Prostate gland (tissue), 2 donors: ENCODE measurements at places on chromosomes 3 and 15. TPM values are rescaled to one million over a fixed set of nuclear protein-coding genes. Genes with fewer than 3 reads are reported as not detected.

GRCh38 chr15:99707473-99708270 is 25.6 kb downstream of the LYSMD4 start:
- no peak for DNase-seq

Gene PIERCE2
- total RNA-seq, result 4.0 TPM

Gene GABRR3
- total RNA-seq, result not detected

GRCh38 chr3:70358978-70359580 is 46.6 kb upstream of the MDFIC2 start:
- no peak for DNase-seq

Gene CIB2
- 23.0 TPM for total RNA-seq

DNA sequence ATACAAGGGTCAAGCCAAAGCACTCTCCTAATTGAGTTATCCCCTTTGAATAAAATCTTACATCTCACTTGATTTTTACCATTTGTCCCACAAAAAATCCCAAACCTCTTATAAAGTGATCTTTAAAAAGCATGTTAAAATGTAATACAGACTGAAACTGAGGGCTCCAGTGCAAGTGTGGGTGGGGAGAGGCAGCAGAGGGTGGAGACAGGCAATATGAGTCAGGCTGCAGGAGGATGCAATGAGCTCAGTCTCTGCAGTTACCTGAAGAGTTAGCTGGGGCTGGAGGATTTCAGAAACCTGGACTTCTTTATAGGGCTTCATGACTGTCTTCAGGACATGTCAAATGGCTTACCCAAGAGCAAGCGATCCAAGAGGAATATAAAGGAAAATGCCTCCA is 14.2 kb upstream of the COLQ start:
- DNase-seq, result no peak

Gene SLC28A2
- 0.51 TPM for total RNA-seq

Gene KBTBD13
- total RNA-seq, result not detected

DNA sequence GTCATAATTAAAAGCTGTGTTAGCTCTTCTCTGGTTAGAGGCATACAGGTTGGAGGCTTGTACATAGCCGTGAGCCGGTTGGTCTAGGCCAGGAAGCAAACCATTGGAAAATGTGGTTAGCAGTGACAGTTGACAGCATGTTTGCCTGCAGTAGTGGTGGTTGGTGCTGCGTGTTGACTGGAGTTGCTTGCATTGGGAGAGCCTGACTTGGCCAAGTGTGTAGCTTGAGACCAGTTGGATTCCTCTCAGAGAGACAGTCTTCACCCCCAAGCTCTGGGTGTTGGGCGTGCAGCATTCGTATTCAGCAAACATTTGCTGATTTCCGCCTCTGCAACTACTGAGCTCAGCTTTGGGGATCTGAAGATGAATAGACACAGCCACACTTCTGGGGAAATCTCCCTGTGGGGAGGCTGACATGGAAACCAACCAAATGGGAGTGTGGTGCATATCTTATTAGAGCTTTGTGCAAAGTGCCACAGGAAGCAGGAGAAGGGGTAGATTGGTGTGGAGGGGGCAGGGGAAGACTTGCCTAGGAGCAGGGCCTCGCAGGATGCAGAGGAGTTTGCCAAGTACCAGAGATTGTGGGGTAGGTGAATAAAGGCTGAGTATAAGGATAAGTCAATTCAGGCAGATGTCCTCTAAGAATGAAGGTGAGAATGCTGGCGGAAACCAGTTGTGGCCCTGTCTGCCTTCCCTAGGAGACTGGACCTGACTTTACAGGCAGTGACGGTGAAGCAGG is 83.5 kb downstream of the IGF1R start:
- DNase-seq, result no peak

DNA sequence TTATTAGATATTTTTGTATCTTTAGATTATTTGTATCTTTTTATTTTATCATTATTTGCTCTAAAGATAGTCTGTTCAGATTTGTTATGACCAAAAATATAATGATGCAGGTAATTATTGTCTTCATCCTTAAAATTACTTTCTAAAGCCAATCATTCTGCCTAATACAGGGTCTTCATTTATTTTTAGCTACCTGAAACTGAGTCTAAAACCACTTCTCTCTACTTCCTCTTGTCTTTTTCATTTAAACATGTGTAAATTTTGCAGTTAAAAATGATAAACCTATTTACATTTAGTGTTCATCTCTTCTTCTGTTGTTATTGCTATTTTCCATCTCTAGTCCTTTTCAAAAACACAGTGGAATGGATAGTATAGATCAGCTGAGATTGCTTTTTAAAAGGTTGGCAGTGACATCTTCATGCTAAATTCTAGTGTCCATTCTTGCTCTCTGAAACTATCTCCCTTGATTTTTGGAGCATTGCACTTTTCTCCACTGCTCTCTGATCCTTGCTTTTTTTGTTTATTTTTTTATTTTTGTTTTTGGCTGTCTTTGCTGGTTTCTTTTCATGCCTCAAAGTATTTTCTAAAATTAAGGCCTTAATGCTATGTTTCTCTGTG is 91.8 kb downstream of the UBE2E2 start:
- no peak for DNase-seq

- no peak for DNase-seq
Measured at GRCh38 chr15:74432271-74432967, 1.3 kb downstream of the SEMA7A start.

DNA sequence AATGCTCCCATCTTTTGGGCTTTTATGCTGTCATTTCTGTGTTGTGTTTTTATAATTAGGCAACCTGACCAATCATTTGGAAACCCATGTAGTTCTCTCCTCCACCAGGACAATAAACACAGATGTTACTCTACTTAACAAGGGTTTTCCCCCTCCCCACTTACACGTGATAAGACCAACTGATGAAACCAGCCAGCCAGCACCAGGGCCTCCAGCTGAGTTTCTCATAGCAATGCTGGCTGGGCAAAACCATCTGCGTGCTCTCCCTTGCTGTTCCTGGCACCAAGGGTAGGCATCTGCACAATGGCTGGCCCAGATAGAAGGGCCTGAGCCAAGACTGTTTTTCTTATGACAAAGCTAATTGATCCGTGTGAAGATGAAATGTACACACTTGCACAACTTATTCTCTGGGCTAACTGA is 310.4 kb downstream of the PLCL2 start:
- no peak for DNase-seq

- no peak for DNase-seq
Measured at GRCh38 chr3:137763594-137763938, 549 bp upstream of the SOX14 start.

DNA sequence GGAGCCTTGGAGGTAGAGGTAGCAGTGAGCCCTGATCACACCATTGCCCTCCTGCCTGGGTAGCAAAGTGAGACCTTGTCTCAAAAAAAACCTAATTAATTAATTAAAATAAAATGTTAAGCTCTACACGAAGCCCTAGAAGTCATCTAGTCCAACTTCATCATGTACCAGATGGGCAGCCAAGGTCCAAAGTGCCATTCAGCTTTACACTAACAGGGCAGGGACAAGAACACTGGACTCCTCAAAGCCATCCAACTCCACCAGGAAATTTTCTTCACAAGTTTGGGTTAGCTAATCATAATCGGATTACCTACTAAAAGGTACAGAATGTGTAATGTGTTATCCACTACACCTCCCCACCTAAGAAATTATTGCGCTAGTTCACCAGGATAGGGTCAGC is 48.8 kb downstream of the WWTR1 start:
- DNase-seq, result no peak

Gene IL17RE
- total RNA-seq, result 28.2 TPM

Gene SERPINI2
- total RNA-seq, result not detected

Gene IL12A
- total RNA-seq, result 1.3 TPM

Gene ZCWPW2
- 1.7 TPM for total RNA-seq

GRCh38 chr15:64046421-64047153 is at the start of gene DAPK2:
DAPK2 (minus strand) TSS chr15:64046485; CDS start chr15:64040261, 6,224 bp downstream.
- DNase-seq, result peak; percentile 51

- DNase-seq, result no peak
Measured at GRCh38 chr3:111910806-111911205, 51.7 kb downstream of the PHLDB2 start.

DNA sequence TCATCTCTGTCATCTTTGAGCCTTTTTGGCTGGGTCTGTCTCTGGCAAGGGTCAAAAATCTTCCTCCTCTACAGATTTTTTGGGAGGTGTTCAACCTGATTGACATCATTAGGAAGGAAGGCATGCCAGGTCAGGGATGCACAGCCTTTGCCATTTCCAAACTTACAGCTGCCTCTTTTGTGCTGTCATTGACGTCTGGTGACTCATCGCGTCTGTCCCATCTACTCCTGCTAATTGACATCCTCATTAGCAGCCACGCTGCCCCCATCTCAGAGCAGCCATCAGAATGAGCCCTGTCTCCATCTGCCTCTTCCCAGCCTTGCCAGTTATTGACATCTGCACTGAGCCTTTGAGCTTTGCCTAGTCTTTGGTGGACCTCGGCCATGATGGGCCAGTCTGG is 53.0 kb downstream of the PDIA5 start:
- DNase-seq, result no peak

GRCh38 chr3:132561003-132561402 is 36.1 kb upstream of the ACKR4 start:
- DNase-seq, result no peak

DNA sequence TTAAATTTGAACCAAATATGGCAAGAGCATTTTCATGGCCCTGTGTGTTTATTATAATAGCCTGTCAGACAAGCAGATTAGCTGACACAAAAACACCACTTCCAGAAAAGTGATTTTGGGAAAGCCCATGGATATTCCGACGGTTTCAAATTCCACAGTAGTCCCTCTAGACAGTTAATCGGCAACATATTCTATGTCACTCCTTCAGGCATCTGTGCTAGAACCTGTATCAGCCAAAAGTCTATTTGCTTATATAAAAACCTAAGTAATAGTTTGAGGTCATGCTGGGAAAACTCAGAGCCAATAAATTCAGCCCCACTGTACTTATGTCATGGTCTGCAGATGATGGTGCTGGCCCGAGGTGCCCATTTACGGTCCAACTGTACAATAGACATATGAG is 110.2 kb upstream of the ARHGEF26 start:
- no peak for DNase-seq

DNA sequence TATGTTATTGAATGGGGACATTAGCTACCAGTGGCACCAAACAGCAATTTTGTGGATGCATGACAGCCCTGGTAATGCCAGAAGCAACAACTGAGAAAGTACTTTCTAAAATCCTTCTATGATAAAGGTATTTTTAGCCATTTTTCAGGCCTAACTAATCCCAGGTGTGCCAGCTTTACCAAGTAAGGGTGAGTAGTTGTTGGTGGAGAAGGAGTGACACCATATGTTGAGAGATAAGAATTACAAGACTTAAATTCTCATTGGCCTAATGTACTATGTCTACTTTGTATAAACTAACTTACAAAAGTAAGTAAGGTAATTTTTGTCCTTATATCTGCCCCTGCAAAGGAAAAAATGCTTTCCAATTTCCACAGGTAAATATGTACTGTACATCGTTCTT is 4.1 kb upstream of the COX17 start:
- no peak for DNase-seq

- no peak for DNase-seq
Measured at GRCh38 chr3:127092368-127092767, 100.6 kb upstream of the PRR23E start.

DNA sequence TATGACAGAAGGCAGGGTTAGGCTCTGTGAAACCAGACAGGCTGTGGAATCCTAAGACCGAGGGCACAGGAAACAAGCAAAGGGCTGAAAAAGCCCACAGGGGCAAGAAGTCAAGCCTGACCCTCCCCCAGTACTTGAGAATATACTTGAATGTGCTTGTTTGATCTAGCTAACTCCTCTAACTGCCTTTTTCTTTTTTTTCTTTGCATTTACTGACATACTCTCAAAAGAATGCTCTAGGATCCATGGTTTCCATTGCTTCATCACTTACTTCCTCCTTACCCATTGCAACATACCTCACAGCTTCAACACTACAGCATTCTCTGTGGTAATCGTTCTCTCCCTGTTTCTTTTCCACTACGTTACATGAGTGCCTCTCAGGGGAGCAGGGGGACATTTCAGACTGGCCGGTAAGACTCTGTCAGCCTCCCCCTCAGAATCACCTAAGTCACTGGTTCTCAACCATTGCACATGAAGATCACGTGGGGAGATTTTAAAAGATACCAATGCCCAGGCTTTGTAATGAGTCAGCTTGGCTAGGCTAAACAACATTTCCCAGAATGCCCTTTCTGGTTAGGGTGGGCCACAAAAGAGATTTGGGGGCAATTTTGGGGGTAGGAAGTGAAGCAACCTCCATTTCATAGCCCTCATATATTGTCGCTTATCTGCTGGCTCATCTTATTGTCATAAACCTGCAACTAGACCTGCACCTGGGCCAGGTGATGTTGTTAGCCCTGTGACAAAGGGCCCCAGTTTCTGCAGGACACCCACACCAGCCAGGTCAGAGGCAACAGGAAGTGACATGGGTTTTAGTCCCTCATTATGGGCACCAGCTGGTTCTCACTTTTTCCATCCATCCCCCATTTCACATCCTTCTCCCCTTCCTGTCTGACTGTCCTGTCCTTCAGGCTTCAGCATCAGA is 24.6 kb upstream of the RSL24D1 start:
- DNase-seq, result no peak

Gene SCAANT1
- total RNA-seq, result not detected

Gene DUSP7
- 34.0 TPM for total RNA-seq

GRCh38 chr15:65484876-65485275 is 32.6 kb downstream of the DPP8 start:
- DNase-seq, result no peak

DNA sequence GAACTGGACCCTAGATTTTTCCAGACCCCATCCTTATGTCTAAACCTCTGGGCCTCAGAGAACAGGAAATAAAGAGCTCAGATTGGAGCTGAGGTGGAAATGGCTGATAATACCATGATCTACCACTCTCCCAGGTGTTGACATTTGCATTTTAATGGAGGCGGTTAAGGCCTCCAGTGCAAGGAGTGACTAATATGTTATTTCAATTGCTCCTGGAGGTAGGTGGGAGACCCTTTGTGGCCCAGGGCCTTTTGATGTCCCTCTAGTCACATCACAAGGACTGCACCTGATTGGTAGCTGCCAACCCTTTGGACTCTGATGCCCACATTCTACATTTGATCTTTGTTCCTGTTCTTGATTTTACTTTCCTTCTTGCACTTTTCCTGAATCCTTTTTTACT is 9.0 kb upstream of the ADCY5 start:
- DNase-seq, result no peak

GRCh38 chr3:140285380-140285779 is 350.4 kb downstream of the CLSTN2 start:
- no peak for DNase-seq

GRCh38 chr3:178476886-178477285 is 59.4 kb upstream of the KCNMB2 start:
- DNase-seq, result no peak

Gene NR1I2
- not detected for total RNA-seq

DNA sequence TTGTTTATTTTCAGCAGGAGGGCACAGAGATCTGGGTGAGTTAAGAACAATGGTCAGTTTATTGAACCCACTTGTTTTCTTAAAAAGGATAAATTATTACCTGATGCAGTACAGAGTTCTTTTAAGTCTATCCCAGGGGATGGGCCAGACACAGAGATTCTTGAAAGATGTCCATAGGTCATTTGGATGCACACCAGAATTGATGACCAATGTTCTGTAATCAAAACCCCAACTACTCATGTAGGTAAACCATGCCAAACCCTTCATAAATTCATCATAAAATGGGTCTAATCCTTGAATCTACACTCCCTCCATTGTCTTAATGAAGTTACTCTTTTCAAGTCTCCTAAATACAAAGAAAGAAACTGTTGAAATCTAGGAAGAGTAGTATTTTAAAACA is 273.0 kb upstream of the COL8A1 start:
- no peak for DNase-seq
